ENCODE measurements at places on chromosomes 2 and 18.

DNA sequence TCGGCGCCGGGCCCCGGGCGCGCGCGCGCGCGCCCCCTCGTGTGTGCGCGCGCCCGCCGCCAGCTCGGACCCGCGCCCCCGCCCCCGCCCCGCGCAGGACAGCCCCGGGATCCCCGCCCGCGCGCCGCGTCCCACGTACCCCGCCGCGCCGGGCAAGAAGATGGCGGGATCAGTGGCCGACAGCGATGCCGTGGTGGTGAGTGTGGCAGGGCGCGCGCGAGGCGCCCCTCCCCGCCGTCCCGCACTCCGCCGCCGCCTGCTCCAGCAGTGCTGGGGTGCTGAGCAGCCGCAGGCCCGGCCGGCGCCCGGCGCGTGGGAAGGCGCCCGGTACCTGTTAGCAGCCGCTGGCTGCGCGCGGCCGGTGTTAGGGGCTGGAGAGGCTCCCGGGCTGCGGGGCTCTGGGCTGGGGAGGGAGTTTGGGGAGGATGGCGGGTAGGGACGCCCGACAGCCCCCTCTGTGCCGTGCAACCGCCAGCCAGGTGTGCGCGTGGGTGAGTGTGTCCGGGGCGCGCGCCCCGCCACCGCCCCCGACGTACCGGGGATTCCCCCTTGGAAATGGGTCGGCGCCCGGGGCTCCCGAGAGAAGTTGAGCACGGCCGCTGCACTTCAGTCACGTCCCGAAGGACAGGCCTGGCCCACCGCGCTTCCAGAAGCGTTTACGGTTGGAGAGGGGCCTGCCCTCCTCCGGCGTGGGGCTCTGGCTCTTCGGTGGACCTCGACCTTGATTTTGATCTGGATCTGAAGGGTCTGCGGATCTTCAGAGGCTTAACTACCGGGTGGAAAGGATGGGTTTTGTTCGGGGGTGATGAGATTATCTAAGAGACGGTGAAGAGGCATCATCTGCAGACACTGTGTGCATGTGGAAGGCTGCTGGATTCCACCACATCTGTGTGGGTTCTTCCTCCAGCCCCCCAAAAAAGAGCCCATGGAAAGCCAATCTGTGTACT, 697 bp downstream of the LGALSL start:
- DNase-seq: no peak

- DNase-seq: no peak
These were observed 1761.2 kb upstream of the CELF4 start for GRCh38 chr18:39326772-39327171.

DNA sequence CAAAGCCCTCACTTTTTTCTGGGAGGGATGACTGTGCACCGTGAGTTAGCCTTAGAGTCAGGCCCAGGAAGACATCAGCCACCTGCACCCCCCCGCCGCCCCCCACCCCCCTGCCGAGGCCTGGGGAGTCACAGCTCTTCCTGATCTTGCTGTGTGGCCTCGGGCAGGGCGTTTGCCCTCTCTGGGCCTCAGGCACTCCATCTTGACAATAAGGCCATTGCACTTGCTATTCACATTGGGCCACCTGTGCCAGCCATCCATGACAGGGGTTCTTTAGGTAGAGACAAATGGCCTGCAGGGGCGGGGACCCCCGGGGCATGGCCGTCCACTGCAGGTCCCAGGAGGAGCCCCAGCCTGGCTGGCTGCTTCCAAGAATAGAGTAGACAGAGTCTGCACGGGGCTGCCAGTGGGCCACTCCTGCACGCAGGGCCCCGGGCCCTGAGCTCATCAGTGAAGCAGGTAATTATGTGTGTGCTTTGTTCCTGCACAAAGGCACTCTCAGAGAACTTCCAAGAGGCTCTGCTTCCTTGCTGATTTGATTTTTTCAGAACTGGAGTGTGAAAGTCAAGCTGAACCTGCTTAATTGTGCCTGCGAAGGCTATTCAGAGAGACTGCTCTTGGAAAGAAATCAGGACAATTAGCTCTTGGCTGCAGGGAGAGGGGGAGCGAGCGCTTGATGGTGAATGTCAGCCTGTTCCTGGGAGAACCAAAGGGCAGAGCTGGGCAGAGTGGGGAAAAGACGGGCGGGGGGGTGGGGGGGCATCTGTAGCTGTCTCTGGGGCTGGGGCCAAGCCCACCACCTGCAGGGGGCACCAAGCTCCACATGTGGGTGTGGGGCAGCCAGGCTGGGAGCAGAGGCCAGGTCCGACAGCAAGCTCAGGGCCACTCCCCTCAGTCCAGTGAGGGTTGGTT, 40.3 kb downstream of the RRM2 start:
- DNase-seq: no peak

DNA sequence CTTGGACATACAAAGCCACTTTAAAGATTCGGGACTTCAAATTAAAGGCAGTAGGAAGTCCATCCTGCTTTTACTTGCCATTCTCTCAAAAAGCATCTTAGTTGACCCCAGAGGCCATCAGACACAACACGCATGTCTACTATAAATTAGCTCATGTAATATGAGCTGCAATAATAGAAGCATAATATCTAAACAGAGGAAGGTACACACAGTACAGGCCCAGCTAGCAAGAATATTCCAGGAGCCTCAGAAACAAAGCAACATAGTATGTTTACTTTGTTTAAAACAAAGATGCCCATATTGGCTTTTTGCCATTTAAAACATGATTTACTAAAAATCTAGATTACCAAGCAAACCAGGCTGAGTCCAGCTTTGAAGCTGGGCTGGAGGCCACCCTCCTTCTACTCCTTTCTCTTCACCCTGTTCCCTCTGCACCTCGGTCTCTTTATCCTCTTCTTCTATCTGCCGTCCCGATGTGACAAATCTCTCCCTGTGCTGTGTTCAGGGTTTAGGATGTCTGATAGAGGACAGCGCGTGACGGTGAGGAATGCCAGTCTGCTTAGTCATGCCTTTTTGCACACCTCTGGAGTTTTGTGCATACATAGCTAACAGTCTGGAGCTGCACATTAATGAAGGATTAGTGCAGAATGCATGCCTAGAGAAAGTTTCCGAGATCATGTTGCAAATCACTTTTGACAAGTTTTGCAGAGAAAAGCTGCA, 28.2 kb downstream of the DTNA start:
- no peak for DNase-seq

- no peak for DNase-seq
These were observed 54.7 kb upstream of the MBOAT2 start for GRCh38 chr2:9057939-9058761.

DNA sequence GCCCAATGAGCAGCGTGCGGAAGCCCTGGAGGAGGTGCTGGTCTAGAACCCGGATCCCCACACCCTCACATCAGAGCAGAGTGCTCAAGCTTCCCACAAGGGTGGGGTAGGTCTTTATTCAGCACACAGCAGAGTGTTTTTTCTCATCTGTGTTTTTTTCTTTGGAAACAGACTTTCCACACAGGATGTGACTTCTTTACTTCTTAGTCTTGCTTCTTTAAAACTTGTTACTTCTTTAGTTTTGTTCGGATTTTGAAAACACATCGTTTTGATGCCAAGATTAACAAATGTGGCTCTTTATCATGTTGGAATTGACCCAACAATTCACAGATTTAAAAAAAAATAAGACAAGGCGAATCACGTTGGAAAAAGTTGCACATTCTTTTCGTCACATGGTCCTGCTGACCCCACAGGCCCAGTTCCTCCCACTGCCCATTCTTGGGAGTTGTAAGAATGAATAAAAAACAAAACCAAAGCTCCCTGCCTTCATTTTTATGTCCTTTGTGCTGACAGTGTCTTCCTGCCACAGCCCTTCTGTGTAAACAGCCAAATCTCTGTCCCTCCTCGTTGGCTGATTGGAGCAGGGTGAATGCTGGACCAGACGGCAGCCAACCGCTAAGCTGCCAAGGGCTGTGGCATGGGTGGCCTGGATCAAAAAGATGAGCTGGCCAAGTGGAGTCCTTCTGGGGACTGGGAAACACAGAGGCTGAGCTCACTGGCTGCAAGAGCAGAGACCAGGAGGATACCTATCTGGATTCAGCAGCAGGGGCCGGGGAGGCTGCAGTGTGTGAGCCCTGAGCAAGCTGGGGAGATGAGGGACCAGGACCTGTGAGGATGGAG, 81.6 kb downstream of the TWIST2 start:
- no peak for DNase-seq

DNA sequence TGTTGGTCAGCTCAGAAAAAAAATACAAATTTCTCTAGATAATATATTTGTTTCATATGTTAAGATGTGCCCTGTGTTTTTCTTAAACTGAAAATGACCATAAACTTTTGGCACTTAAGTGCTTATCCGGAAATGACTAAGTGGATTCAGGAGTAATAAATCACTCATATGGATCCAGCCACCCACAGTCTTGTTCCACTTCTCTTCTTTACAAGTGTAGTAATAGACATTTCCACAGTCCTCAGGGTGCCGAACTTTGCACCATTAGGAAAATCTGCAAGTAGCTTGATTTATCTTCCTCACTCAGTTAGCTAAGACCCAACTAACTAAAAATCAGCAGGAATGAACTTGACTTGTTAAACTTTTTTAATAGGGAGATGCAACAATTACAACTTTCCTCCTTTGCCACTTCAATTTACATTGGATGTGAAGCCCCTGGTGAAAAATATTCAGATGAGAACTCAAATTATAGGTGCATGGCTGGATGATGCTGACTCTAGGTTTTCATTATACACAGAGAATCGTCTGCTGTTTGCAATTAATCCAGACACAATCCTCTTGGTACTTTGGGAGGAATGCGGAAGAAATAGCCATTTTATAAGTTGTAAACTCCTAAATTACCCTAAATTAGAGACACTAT, 322.5 kb downstream of the ARHGAP15 start:
- no peak for DNase-seq

DNA sequence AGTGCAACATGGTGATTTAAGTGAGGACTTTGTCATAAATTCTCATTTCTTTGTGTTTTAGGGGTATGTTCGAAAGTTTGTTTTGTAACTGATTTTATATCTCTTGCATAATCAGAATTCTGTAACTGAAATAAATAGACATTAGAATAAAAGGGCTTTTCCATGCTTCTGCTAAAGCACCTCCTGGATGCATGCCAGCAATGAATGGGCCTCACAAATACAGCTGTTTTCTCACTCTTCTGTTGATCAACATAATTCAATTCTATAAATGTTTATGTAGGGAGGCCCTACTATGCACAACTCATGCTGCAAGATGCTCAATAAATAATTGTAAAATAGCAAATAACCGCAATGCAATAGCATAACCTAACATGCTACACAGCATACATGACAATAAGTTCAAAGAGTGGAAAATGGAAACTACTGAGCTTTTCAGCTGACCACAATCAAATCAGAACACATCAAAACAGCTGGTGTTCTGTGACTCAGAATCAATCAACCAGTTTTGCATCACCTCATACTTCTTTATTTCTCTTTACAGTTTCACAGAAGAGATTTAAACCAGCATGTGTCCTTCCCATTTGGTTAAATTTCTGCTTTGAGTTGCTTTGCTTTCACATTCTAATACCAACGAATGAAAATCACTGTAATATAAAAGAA, 11.0 kb downstream of the CDH7 start:
- DNase-seq: no peak

DNA sequence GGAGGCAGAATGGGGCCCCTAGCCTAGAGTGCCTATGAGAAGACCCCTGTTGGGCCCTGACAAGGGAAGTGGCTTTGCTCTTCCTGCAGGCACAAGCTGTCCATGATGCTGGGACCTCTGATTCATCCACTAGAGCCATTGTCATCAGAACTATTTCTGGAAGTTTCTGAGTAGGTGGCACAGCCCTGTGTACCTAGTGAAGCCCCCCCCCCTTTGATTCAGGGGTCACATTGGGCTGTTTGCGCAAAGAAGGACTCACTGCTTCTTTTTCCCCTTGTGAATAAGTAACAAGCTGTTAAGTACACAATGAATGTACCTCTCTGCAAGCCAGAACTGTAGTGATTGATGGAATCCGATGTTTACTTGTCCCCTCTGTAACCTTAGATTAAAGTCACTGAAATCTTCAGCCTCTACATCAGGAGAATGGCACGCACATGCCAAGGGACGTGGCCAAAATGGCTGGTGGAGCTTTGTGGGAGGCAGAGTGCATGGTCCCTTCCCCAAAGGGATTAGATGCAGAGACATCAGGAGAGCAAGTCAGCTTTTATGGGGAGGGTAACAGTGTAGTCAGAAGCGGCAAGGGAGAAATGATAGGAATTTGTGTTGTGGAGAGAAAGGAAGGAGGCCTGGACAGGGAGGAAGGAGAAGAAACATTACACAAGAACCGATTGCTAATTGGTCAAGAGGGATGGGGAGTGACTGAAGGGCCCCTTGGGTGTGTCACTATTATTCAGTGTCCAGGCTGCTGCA, 267.6 kb upstream of the RAB12 start:
- no peak for DNase-seq

GRCh38 chr2:78676921-78677696, 348.4 kb upstream of the REG3G start:
- DNase-seq: no peak

DNA sequence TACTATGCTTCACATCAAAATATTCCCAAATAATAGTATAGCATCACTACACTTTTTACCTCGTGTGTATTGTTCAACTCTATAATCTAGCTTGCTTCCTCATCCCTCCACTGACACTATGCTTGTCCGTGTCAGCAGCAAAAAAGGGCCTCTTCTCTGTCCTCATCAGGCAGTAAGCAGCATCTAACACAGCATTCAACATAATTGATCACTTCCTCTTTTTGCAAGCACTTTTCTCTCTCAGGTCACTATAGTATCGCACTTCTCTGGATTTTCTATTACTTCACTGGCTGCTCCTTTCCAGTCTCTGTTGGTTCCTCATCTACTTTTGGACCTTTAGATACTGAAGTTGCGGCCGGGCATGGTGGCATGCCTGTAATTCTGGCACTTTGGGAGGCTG, 64.9 kb upstream of the ZSWIM2 start:
- no peak for DNase-seq

GRCh38 chr2:191637182-191638078, 40.5 kb upstream of the NABP1 start:
- no peak for DNase-seq

DNA sequence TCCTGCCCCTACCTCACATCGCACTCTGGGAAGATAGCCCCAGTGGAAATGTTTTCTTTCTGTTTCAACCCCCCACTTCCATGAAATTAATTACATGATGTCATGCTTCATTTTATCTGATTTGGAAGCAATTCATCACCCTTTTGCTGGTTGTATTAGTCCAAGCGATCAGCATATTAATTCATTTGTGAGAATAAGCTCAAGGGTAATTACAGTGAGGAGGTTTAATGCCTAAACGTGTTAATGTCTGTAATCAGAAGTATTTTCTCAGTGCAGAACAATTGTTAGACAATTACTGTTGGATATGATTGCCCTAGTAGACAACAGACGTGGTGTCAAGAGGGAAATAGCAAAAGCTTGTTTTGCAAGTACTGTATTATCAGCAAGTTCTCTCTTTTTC, 746.3 kb downstream of the CPS1 start:
- DNase-seq: no peak
